ENCODE measurements at places on chromosomes 1 and 21.

DNA sequence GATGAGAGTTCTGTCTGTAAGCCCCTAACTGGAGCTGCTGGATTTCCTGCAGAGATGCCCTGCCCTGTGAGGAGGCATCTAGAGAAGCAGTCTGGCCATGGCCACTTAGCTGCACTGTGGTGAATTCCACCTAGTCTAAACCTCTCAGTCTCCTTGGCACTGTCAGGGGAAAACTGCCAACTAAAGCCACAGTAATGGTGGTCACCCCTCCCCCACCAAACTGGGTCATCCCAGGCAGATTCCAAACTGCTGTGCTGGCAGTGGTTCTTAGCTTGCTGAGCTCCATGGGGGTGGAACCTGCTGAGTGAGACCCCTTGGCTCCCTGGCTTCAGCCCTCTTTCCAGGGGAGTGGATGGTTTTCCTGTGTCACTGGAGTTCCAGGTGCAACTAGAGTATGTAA is 740.6 kb downstream of the RWDD3 start:
- DNase-seq: no peak

DNA sequence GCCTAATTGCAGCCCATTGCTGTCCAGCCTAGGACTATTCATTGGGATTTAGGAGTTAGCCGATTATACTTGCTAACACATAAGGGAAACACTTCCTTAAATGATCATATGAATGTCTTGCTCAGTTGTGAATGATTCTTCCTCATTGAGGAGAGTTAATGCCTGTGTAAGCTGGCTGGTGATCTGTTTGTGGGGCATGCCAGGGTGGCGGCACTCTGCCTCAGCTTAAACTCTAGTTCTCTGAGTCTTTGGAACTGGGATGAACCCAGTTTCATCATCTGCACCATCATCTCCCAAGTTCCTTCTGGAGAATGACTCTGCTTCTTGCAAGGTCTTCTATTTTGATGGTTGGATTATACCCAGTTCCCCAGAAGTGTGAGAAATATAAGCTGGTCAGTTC is 23.9 kb upstream of the SLAMF6 start:
- DNase-seq: no peak

DNA sequence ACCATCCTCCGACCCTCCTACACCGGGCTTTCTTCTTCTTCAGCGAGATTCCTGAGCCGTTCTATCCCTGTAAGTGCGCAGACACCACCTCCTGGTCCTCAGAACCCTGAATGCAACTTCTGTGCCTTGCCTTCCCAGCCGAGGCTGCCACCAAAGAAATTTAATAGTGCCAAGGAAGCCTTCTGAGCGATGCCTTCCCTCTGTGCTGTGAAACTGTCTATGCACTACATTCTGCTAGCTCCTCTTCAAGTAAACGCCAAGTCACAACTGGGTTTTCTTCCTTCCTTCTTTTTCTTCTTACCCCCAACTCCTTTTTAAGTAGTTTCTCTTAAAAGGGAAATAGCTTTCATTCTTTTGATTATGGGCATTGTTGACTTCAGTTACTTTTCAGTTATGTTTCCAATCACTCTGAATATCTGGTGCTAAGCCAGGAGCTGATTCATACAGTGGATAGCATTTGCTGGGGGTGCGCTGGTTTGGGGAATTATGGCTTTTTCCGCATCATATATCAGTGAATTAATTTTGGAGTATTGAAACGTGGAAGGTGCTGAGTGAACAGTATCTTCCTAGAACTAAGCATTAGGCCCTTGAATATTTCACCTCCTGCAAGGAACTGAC is 38.6 kb upstream of the GPR88 start:
- no peak for DNase-seq

DNA sequence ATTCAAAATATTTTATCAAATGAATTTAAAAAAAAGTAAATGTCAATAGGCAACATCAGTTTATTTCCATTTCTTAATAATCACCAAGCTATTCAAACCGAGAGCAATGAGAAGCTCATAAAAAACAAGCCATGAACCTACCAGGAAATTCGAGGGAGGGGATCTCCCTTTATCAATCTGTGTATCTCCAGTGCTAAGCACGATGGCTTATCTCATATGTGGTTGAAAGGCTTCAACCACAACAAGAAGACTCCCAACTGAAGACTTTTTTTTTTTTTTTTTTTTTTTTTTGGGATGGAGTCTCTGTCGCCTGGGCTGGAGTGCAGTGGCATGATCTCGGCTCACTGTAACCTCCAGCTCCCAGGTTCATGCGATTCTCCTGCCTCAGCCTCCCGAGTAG is 833.3 kb downstream of the USP25 start:
- no peak for DNase-seq

DNA sequence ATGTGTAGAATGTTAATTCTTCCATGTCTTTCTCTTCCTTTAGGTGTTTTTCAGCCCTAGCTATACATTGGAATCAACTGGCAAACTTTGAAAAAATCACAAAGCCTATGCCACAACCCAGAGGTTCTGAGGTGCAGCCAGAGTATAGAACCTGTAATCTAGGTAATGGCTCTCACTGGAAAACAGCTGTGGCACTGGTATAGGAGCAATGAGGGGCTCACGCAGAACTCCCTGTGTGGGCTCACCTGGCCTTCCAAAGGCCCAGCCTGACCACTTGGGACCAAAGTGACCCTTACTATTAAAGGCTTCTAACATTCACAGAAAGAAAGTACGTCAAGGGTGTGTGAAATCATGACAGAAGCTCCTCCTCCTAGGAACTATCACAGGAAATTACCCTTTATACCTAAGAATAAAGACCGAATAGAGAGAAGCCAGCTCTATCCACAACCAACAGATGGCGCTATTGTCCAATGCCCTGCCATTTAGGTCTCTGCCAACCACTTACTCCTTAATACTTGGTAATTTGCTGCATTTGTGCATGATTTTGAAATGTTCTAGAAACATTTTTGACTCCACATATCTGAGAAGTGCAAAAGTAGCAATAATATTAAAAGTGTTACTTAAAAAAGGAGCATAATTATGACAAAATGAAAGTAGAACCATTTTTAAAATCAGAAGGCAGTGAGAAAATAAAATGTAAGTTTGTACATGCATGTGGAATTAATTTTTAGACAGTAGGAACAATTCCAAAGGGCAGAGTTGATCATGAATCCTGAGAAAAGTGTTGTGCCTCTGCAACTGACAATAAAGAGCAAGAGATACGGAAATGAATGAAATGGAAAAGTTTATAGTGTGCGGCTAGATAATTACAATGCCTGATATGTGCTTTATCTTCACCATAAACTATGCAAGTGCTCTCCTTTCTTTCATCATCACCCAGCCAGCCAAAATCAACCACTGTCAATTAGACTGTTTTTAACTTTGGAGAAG is 93.1 kb upstream of the HAO2 start:
- DNase-seq: peak; percentile 45

- DNase-seq: no peak
These were observed 6.2 kb upstream of the BTG2 start for GRCh38 chr1:203299169-203299568.

DNA sequence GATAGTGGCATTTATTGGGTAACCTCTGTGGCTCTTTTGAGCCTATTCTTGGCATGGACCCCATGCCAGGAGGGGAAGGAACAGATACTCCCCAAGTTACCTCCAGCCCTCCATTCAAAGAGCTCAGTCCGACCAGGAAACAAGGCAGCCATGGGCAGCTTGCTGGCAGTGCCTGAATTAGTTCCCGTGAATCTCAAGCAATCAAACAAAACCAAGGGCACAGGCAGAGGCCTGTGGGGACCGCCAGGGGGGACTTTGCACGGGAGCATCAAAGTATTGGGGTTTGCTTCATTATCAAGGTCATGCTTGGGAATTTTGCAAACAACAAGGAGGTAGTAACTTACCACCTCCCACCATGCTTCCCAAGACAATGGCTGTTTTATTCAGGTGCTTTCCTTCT is 81.2 kb upstream of the IFFO2 start:
- no peak for DNase-seq
